ENCODE measurements at places on chromosomes 7 and 10.

- DNase-seq, result no peak
Measured at GRCh38 chr7:152949253-152949652, 189.7 kb downstream of the ACTR3B start.

- no peak for DNase-seq
Measured at GRCh38 chr7:42627626-42628025, 284.2 kb downstream of the C7orf25 start.

GRCh38 chr10:47026301-47027107 is 115.3 kb downstream of the PTPN20 start:
- no peak for DNase-seq

- no peak for DNase-seq
Measured at GRCh38 chr10:5404208-5405041, at the start of gene TUBAL3. TUBAL3 (minus strand) TSS chr10:5404828; CDS start chr10:5404792, 36 bp downstream.

DNA sequence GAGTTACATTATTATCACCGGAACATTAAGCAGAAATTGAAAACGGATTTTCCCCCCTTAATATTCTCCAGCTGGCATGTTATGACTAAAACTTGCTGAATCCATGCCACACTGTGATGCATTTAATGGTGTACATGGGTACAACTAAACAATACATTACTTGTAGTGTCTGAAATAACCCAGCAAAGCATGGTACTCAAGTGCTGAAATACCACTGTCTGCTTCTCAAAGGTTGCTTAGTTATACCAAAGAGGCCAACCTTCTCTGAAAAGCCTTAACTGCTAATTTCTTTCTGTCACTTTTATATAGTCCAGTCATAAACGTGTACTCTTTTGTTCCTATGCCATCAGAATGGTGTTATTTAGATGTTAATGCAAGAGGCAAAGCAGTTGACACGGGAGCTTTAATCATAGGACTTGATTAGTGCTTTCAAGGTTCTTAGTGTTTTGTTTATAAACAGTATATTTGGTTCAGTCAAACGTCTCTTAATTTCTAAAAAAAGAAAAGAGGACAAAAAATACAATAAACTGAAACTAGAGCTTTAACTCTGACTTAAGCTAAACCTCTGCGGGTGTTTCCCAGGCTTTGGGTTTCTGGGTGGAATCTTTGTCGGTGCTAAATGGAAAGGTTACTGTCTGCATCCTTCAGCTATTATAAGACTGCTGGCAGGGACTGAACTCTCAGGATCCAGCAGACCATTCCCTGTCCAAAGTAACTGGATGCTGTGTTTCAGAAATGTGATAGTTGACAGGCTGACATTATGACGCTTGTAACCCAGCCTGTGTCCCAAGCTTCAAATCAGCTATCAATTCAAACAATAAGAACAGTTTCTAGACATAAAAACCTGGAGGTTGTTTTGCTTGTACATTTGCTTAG is 202.6 kb downstream of the PPP1R3A start:
- no peak for DNase-seq

Measured in fibroblast of mammary gland (primary cell).